Hematopoietic multipotent progenitor cell treated with erythropoietin and hydrocortisone succinate and interleukin-3 and kit ligand, for 15 days (in vitro differentiated cells): ENCODE measurements at places on chromosomes 12 and 14.

DNA sequence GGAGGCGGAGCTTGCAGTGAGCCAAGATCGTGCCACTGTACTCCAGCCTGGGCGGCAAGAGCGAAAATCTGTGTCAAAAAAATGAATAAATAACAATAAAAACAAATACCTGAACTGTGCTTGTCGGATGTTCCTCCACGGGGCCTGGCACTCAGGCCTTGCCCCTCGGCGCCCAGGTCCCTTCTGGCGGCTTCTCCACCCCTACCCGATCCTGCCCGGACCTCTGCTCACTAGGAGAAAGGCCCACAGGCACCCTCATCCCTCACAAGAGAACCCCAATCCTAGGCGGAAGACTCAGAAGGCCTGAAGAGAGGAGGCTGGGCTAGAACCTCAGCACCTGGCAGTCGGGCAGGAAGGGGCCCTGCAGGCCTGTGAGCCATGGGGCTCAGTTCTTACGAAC is 21.0 kb upstream of the BTBD6 start:
- no peak for DNase-seq

DNA sequence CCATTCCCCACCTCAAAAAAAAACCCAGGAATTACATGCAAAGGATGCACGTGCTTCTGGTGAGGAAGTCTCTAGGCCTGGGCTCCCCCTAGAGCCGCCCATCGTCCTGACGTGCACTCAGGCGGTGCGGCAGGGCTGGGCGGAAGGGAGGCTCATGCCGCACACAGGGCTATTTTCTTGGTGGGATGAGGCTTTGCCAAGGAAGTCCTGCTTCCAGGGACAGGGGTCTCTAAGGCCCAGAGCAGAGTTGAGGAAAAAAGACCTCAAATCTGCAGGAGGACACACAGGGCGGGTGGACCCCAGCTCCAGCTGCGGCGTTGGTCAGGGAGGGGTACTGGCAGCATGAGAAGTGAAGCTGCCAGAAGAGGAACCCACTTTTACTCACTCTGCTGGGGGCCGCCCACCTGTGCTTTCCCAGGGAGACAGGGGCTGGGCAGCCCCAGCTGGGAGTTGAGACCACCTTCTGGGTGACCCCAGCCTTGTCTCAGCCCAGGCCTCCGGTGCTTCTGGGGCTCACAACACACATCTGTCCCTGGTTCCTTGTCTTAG is 4.2 kb downstream of the RHOF start:
- DNase-seq: no peak

GRCh38 chr14:92328664-92329255 is 5.8 kb downstream of the SLC24A4 start:
- no peak for DNase-seq

DNA sequence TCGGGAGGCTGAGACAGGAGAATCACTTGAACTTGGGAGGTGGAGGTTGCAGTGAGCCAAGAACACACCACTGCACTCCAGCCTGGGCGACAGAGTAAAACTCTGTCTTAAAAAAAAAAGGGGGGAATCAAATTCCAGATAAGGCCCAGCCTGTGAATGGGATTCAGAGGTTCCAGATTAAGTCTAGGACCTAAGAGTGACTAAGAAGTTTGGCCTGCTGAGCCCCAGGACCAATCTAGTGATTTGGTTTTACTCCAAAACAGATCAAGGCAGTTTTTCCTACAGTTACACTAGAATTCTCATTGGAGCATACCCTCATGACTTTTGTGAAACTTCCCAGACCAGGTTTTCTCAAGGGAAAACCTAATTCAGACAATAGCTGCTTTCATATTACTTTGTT is 22.8 kb downstream of the EXOC5 start:
- no peak for DNase-seq

DNA sequence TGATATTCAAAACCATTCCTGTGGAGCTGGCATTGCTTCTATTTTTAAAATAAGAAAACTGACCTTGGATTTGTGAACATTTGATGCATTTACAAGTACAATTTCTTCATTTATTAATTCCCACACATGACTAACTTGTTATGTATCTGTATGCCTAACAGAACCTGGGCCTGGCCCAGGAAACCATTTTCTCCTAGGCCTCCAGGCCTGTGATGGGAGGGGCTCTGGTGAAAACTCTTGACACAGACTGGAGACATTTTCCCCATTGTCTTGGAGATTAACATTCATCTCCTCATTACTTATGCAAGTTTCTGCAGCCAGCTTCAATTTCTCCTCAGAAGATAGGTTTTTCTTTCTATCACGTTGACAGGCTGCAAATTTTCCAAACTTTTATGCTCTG is 42.0 kb downstream of the GLIPR1L2 start:
- DNase-seq: no peak
